ENCODE measurements at places on chromosomes 4 and X. TPM values are rescaled to one million over a fixed set of nuclear protein-coding genes. Genes with fewer than 3 reads are reported as not detected.

The GNRHR gene
- total RNA-seq, result not detected

The SLC2A9 gene
- 1.6 TPM for total RNA-seq

The FRG2 gene
- not detected for total RNA-seq

The HAND2 gene
- 0.49 TPM for total RNA-seq

The LUZP4 gene
- not detected for total RNA-seq

The STARD8 gene
- 8.0 TPM for total RNA-seq

The CTSO gene
- 25.4 TPM for total RNA-seq

The CCKAR gene
- not detected for total RNA-seq

The PTPN13 gene
- total RNA-seq, result 133 TPM

The PCDH7 gene
- 18.7 TPM for total RNA-seq

The FGF13 gene
- total RNA-seq, result 2.3 TPM

The ARAP2 gene
- total RNA-seq, result 6.7 TPM

The TMPRSS11A gene
- total RNA-seq, result not detected

The USP51 gene
- 3.6 TPM for total RNA-seq

The AADAT gene
- total RNA-seq, result 6.1 TPM

The USP17L28 gene
- not detected for total RNA-seq

The HSD17B13 gene
- total RNA-seq, result not detected

The L1CAM gene
- 47.4 TPM for total RNA-seq

The SSX4 gene
- total RNA-seq, result not detected

The GPRASP1 gene
- total RNA-seq, result 4.4 TPM

The ETDA gene
- not detected for total RNA-seq

The MXRA5 gene
- total RNA-seq, result 148 TPM

The IRAK1 gene
- total RNA-seq, result 89.9 TPM

The RHOXF1 gene
- not detected for total RNA-seq

The XAGE1A gene
- total RNA-seq, result not detected

The ZRSR2 gene
- 4.2 TPM for total RNA-seq

The ADH1A gene
- total RNA-seq, result not detected

The AGTR2 gene
- total RNA-seq, result not detected

Data from hair follicle dermal papilla cell (primary cell).